ENCODE measurements at places on chromosomes 3 and 15. TPM values are rescaled to one million over a fixed set of nuclear protein-coding genes. Genes with fewer than 3 reads are reported as not detected.

Gene SLC28A1
- total RNA-seq = 0.19 TPM

Gene OXTR
- total RNA-seq = 0.46 TPM

Gene VPS33B
- total RNA-seq = 4.2 TPM

Gene CISH
- 7.8 TPM for total RNA-seq

DNA sequence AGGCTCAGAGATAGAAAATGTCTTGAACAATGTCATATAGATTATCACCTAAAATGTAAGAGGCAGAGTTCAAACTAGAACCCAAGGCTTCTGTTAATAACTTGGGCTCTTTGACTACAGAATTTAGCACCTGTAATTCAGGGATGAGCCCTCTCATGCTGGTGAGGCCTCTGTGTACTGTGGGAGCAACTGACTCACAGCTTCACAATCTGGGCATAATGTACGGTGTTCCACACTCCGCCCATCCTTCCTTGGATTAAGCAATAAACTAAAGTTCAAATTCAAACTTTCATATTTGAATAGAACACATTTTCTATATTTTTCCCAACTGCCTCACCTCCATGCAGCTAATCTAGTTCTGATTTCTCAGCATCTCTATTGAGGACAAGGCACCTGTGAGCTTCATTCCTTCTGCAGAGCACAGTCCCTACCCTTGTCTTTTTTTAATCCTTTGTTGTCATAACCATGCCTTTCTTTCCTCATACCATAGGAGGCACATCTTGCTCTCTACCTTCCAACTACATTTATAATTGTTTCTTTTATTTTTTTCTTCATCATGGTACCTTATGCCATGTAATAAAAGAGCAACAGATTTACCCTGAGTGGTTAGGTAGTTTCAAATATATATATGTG is 392.1 kb downstream of the NLGN1 start:
- DNase-seq = no peak

DNA sequence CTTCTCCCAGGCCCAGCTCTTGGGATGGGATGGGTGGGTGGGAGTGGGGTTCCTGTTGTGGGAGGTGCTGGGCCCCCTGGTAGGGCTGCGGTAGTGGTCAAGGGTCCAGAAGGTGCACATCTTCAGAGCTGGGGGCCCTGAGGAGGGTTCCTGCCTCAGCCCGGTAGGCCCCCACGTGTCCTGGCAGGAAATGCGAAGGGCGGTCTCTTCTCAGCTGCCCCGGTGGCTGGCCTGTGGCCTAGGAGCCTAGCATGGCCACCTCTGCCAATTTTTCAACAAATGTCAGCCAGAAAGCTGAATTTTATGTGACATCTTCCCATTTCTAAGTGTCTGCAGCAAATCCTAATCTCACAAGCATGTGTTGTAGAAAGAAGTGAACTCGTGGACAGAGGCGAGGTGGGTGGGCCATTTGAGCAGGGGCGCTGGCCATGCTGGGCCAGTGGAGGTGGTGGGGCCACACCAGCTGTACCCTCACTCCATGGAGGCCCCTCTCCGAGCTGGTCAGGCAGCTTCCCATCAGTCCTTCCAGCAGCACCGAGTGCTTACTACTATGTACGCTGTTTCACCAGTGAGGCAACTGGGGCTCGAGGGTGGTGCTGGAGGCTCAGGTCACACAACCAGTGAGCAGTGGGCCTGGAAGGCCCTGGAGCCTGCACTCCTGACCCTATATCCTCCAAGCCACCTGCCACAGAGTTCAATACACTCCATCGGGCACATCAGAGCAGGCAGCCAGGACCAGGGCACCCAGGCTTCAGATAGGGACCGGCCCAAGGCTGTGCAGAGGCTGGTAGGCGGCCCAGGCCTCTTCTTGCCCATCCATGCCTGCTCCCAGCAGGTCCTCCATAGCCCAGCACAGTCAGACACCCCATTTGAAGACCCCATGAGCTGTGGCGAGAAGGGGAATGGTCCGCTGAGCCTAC is 23.2 kb downstream of the FBLN2 start:
- DNase-seq = no peak

GRCh38 chr3:127834771-127835170 is 12.5 kb upstream of the MGLL start:
- no peak for DNase-seq

DNA sequence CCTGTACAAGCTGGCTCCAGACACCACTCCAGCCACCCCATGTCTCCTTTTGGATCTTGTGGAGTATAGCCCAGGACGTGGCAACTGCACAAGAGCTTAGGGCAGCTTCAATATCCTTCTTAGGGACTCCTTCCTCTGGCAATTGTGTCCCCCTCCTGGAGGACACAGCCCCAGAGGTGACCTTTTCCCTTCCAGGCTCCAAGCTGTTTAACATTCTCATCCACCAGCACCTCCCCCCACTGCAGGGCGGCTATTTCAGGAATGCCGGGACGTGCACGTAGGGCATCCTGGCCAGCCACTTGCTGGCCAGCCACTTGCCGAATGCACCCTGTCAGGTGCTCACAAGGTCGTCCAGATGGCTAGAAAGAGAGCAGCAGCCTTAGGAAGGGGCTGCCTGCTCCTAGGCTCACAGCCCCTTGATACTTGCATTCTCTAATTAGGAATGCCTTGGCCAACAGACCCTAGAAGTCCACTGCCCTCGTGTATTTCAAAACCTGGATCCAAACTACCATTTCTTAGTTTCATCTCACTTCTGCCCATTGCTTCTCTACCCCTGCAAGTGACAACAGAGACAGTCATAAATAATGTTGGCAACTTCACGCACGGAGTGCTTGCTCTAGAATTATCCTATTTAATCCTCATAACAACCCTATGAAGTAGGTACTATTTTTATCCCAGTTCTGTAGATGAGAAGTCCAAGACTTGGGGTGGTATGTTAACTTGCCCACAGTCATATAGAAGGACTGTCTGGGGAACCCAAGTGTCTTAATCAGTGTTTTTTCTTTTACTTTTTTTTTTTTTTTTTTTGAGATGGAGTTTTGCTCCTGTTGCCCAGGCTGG is 24.5 kb upstream of the IDH2 start:
- peak; percentile 65 for DNase-seq
